IMR-90 (cell line): ENCODE measurements at places on chromosomes 1 and 21. TPM values are rescaled to one million over a fixed set of nuclear protein-coding genes. Genes with fewer than 3 reads are reported as not detected.
A peak's percentile ranks its signal among the peaks of the same experiment; 100 is the strongest.

DNA sequence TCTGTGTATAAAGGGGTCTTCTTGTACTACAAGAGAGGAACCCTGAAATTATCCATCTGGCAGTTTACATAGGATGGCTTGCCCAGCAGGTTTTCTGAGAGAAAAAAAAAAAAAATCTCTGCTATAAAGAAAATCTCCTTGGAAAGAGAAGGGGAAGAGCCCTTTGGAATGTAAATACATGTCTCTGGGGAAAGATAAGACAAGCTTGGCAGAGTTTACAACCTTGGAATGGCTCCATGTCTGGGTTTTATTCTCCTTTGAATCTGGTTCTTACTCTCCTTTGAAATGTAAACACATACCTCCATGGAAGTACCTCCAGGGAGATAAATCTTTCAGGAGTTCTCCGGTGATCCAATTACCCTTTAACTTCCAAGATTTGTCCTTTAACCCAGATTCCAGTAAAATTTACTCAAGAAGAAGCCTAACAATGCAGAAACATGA, 45.1 kb upstream of the DNAH14 start:
- no peaks in the 10 kb centered on the region for H3K36me3 ChIP-seq
- no peak overlapping the region for H3K27ac ChIP-seq
- no peak overlapping the region for H3K4me3 ChIP-seq
- DNase-seq, result peak; percentile 33
- no peaks in the 10 kb centered on the region; the same call in 1 of the 2 replicates for H3K27me3 ChIP-seq

DNA sequence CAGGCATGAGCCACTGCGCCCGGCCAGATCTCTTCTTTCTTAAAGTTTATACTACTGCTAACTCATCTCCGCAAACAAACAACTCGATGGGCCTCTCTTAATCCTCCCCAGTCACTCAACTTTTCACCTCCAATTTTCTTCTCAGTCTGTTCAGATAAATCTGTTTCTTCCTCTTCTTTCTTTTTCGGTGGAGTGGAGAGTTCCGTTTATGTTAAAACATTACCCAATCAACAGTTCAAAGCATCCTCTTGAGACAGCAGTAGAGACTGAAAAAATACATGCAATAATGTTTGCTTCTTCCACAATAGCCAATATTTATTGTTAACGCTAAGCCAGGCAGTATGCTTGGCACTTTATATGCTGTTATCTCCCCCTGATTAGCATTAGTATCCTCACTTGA, 1.4 kb upstream of the ANKRD13C start:
- no peak for DNase-seq
- H3K36me3 ChIP-seq, result peaks cover 2% of the 10 kb centered on the region; the same call in 1 of the 2 replicates
- no peak overlapping the region for H3K4me3 ChIP-seq
- H3K27ac ChIP-seq, result no peak overlapping the region
- no peaks in the 10 kb centered on the region for H3K4me1 ChIP-seq

- H3K36me3 ChIP-seq, result no peaks in the 10 kb centered on the region; the same call in 1 of the 2 replicates
- 0 out of 2 replicates have a peak overlapping the region, but pooled peaks have one; percentile 66 for H3K4me3 ChIP-seq
- no peaks in the 10 kb centered on the region for H3K27me3 ChIP-seq
- peak overlapping the region; percentile 93; the same call in 1 of the 2 replicates for H3K27ac ChIP-seq
Observed at GRCh38 chr1:28371010-28371377, 1.5 kb downstream of the PHACTR4 start.

GRCh38 chr1:208598021-208598420, 353.8 kb upstream of the PLXNA2 start:
- H3K27ac ChIP-seq, result no peak overlapping the region
- H3K4me1 ChIP-seq, result no peaks in the 10 kb centered on the region
- H3K4me3 ChIP-seq, result no peak overlapping the region
- no peaks in the 10 kb centered on the region for H3K27me3 ChIP-seq
- H3K36me3 ChIP-seq, result no peaks in the 10 kb centered on the region

DNA sequence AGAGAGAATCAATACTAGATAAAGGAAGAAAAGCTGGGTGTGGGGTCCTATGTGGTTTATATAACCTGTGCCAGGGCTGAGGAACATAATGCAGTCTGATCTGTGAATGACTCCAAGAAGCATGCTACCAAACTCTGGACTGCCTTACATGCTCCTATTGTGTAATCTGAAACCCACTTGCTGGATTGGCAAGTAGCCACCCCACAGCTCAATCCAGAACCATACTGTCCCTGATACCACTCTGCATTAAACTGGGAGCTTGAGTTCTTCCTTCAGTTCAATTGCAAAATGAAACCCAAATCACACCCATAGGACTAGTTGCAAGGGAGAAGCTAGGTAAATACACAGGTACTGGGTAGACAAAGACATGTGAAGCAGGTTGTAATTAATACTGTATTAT, 115.4 kb upstream of the NEGR1 start:
- no peaks in the 10 kb centered on the region for H3K36me3 ChIP-seq
- no peak overlapping the region for H3K27ac ChIP-seq
- H3K27me3 ChIP-seq, result no peaks in the 10 kb centered on the region
- DNase-seq, result peak; percentile 74
- H3K4me1 ChIP-seq, result peaks cover 2% of the 10 kb centered on the region; the same call in 1 of the 2 replicates

DNA sequence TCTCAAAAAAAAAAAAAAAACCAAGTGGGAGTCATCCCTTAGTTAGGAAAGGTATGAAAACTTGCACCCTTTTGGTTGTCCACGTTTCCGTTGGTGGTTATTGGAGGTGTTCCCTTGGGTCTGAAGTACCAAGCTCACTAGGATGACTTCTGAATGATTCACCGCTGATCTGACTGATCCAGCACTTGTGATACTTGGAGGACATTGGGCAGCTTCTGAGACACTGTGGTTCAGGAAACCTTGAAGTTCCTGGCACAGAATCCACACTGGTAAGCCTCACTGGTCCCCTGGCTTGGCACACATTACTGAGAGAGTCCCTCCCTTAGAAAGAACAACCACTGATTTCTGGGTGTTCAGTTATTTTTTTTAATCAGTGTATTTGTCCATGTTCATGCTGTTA, 91.9 kb downstream of the RYR2 start:
- no peaks in the 10 kb centered on the region for H3K4me1 ChIP-seq
- DNase-seq, result no peak
- no peaks in the 10 kb centered on the region for H3K27me3 ChIP-seq
- H3K36me3 ChIP-seq, result no peaks in the 10 kb centered on the region
- no peak overlapping the region for H3K4me3 ChIP-seq

GRCh38 chr1:172726740-172727139, 67.8 kb downstream of the FASLG start:
- H3K4me1 ChIP-seq, result no peaks in the 10 kb centered on the region
- no peak for DNase-seq
- no peak overlapping the region for H3K27ac ChIP-seq
- H3K4me3 ChIP-seq, result no peak overlapping the region
- H3K36me3 ChIP-seq, result no peaks in the 10 kb centered on the region

GRCh38 chr1:230614121-230614520, 28.2 kb upstream of the COG2 start:
- no peaks in the 10 kb centered on the region for H3K27me3 ChIP-seq
- H3K27ac ChIP-seq, result no peak overlapping the region
- H3K36me3 ChIP-seq, result no peaks in the 10 kb centered on the region
- H3K4me3 ChIP-seq, result no peak overlapping the region
- no peak for DNase-seq
- no peaks in the 10 kb centered on the region for H3K4me1 ChIP-seq

- peaks cover 25% of the 10 kb centered on the region for H3K4me1 ChIP-seq
- no peaks in the 10 kb centered on the region for H3K27me3 ChIP-seq
- no peak overlapping the region for H3K4me3 ChIP-seq
Observed at GRCh38 chr1:94648225-94649007, 106.9 kb upstream of the F3 start.

DNA sequence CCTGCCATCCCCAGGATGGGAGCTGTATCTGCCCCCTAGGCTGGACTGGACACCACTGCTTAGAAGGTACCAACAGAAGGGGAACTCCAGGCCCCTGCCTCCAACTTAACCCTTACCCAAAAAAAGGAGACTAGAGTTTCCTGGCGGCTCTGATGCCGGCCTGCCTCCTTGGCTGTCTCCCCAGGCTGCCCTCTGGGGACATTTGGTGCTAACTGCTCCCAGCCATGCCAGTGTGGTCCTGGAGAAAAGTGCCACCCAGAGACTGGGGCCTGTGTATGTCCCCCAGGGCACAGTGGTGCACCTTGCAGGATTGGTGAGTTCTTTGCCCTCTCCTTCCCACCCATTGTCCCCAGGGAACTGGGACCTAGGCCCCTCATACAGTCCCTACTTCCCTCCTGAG, 8.1 kb upstream of the LRRC71 start:
- peaks cover 12% of the 10 kb centered on the region for H3K4me1 ChIP-seq
- no peak overlapping the region for H3K27ac ChIP-seq
- no peak for DNase-seq
- H3K36me3 ChIP-seq, result peaks cover 22% of the 10 kb centered on the region
- H3K27me3 ChIP-seq, result no peaks in the 10 kb centered on the region

DNA sequence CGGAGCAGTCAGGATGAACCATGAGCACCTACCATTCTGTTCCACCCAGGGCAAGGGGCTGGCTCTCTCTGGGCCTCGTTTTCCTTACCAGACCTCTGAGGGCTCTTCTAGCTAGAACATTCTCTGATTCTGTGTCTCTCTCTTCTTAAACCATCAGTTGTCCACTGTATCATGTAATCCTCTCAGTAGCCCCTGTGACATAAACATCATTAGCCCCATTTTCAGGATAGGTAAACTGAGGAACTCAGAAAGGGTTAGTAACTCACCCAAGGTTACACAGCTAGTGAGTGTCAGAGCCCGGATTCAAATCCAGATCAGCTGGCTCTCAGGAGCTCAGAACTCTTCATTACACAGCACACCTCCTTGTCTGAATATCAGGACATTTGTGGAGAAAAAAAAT, 22.8 kb downstream of the IGSF21 start:
- no peak for DNase-seq
- H3K27ac ChIP-seq, result no peak overlapping the region
- no peak overlapping the region for H3K4me3 ChIP-seq

DNA sequence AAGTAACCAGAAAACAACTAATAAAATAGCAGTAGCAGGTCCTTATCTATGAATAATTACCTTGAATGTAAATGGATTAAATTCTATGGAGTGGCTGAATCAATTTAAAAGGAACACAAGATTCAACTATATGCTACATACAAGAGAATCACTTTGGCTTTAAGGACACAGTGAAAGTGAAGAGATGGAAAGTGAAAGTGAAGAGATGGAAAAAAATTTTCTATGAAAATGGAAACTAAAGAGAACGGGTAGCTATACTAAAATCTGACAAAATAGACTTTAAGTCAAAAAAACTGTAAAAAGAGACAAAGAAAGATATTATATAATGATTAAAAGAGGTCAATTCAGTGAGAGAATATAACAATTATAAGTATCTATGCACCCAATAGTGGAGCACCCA, 54.7 kb downstream of the C1orf185 start:
- H3K27me3 ChIP-seq, result no peaks in the 10 kb centered on the region; the same call in 1 of the 2 replicates
- no peak overlapping the region for H3K4me3 ChIP-seq
- no peaks in the 10 kb centered on the region for H3K36me3 ChIP-seq
- H3K4me1 ChIP-seq, result no peaks in the 10 kb centered on the region
- no peak overlapping the region for H3K27ac ChIP-seq
- no peak for DNase-seq

- no peak for DNase-seq
- H3K27me3 ChIP-seq, result no peaks in the 10 kb centered on the region
- no peak overlapping the region for H3K27ac ChIP-seq
- no peaks in the 10 kb centered on the region for H3K36me3 ChIP-seq
- no peak overlapping the region for H3K4me3 ChIP-seq
Observed at GRCh38 chr1:84283381-84283780, 18.1 kb upstream of the SAMD13 start.

DNA sequence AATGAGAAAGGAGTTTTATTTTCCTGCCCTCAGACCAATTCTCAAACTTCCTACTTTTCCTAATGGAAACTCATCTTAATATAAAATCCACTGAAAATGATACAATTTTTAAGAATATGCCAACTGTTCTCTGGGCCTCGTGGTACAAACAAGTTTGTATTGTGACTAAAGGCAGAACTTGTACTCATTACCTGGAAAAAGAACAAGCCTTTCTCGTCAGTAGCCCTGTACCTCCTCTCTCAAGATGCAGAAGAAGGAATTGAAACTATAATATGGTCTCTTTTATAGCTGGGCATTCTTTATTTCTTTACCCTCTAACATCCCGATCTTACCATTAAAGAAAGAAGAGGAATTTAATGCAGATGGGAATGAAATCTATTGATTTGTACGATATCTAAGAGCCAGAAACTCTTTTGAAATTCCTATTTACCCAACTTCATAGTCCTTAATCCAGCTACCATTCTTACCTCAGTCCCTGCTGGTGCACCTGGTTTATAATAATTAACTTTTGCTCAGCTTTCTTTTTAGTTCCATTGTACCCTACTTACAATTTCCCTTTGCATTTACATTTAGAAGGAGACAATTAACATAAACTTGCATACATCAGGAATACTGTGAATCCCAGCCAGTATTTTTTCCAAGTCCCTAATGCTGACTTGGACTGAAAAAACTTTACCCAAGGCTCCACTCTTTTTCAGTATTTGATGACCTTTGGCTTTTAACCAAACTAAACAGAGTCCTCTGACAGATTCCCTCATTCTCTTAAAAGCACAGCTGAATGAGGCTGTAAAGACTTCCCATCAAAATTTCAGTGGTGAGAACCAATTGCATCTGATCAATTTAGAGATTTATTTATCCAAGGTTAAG, 1162.4 kb downstream of the BRINP3 start:
- no peak overlapping the region for H3K27ac ChIP-seq
- H3K4me1 ChIP-seq, result no peaks in the 10 kb centered on the region
- DNase-seq, result no peak
- no peaks in the 10 kb centered on the region for H3K27me3 ChIP-seq

DNA sequence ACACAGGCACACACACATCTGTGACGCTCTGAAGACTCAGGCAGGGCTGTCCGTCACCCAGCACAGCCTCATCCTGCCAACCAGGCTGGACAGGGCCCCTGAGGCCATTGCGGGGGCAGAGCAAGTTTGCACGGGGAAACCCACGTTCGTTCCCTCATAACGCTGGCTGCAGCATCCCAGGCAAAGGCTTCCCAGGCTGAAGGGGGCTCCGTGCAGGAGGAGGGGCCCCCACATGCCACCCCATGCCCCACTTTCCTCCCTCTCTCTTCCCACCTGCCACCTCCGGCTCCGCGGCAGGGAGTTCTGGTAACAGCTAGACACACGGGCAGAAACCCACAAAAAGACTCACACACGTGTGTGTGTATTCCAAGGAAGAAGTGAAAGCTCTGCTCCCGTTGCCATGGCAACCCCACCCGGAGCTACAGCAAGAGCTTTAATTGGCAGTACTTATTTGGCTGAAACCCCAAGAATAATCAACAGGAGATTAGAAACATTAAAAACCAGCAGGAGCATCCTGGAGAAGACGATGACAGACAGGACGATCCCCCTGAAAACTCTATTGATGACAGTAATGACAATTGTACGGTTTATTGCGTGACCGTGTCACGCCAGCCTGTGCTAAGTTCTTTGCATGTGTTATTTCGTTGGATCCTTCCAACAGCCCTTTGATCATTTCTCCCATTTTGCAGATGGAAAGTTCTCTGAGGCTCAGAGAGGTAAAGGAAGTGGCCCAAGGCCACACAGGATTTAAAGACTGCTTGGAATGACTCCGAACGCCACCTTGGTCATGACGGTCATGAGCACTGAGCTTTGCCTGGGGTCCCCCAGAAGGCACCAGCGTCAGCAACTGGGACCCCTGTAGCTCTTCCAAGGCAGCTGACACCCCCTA, 247.1 kb downstream of the NPHP4 start:
- no peaks in the 10 kb centered on the region for H3K4me1 ChIP-seq
- H3K4me3 ChIP-seq, result no peak overlapping the region
- no peak for DNase-seq
- H3K27ac ChIP-seq, result no peak overlapping the region

PCNX2 gene
- 22.6 and 26.1 TPM in 2 replicates for total RNA-seq

CLEC20A gene
- total RNA-seq, result not detected in 2 replicates

CDA gene
- 0.90 and 1.4 TPM in 2 replicates for total RNA-seq

RNF186 gene
- total RNA-seq, result not detected in 2 replicates

MAST2 gene
- total RNA-seq, result 12.5 and 14.2 TPM in 2 replicates

ADORA1 gene
- total RNA-seq, result under 0.01 and 0.36 TPM in 2 replicates

COG2 gene
- total RNA-seq, result 16.7 and 17.8 TPM in 2 replicates
